ENCODE measurements at places on chromosomes 12 and 14.

- no peak for DNase-seq
These were observed 20.0 kb downstream of the BORCS5 start for GRCh38 chr12:12376646-12377448.

- no peak for DNase-seq
These were observed 1.1 kb downstream of the PPFIBP1 start for GRCh38 chr12:27524839-27525753.

DNA sequence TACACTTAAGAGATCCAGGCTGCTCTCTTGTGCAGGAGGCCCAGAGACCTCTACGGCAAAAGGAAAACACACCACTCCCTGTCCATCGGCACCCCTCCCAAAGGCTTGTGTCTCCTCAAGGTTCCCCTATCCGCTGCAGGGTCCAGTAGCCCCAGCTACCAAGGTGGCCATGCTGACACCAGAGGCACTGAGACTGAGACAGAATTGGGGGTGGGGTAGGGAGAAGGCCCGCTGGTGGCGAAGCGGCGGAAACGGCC lies 590 bp downstream of the DDIT3 start:
- DNase-seq = no peak

GRCh38 chr12:40224439-40225291 lies at the start of gene LRRK2:
Gene LRRK2 (plus strand): TSS chr12:40224997. CDS start chr12:40225132, 135 bp downstream.
- no peak for DNase-seq

- DNase-seq = no peak
These were observed 10.7 kb downstream of the IFT81 start for GRCh38 chr12:110134691-110135411.

DNA sequence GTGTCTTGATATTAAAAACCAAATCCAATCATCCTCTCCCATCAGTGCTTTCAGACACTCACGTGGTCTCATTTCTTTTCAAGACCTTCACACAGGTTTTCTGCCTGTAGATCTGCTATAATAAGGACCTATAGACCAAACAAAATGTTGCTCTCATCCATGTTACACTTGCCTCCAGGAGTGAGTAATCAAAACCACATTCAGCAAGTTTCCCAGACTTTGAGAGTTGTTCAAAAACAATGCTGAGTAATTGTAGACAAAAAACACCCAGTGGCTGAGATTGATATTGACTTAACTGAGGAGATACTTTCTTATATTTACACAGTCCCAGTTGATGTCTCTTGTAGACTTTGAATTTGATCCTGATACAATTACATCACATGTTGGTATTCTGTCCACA lies 383.1 kb downstream of the TMEM132D start:
- no peak for DNase-seq

DNA sequence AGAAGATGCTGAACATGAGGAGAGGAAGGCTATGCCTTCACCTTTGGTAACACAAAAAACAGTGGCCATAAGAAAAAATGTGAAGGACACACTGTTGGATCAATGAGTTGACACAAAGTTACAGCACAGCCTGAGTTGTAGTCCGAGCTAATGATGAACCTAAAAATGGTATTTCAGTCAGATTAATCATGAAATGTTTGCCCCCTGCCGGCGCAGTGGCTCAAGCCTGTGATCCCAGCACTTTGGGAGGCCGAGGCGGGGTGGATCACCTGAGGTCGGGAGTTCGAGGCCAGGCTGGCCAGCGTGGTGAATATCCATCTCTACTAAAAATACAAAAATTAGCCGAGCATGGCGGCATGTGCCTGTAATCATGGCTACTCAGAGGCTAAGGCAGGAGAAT lies 1.3 kb upstream of the CAPRIN2 start:
- no peak for DNase-seq

DNA sequence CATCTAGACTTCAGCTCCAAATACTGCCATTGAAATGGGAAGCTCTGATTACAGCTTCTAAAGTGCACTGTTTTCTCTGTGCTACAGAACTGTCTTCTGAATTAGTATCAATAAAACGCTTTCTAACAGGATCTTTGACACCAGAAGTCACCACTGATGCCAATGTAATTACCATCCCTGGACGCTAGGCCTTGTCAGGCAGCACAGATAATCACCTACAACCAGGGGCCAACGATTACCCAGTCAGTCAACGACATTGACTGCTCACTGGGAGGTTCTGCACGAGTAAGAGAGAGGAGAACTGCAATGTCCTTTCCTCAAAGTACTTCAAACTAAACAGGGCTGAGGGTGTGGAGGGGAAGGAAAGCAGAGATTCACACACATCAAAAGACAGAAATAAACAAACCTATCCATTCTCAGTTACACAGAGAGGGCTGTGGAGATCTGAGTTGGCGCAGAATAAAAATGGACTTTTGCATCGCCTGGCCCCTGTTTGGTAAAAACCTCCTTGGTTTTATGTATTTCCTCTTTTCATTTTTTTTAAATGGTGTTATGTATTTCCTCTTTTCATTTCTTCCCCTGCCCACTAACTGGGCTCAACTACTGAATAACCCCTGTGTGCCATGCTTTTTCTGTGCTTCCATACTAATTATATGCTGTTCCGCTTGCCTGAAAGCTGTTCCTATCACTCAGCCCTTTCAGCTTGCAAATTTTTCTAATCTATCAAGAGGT lies 492.2 kb downstream of the APAF1 start:
- no peak for DNase-seq

- DNase-seq = no peak
These were observed 163.5 kb downstream of the DIO2 start for GRCh38 chr14:80047761-80048160.

GRCh38 chr12:105616971-105617540 lies 286.6 kb downstream of the C12orf75 start:
- no peak for DNase-seq

- no peak for DNase-seq
These were observed 66.4 kb downstream of the CHST11 start for GRCh38 chr12:104522985-104523722.

- DNase-seq = no peak
These were observed 84.6 kb downstream of the RIN3 start for GRCh38 chr14:92597906-92598905.

DNA sequence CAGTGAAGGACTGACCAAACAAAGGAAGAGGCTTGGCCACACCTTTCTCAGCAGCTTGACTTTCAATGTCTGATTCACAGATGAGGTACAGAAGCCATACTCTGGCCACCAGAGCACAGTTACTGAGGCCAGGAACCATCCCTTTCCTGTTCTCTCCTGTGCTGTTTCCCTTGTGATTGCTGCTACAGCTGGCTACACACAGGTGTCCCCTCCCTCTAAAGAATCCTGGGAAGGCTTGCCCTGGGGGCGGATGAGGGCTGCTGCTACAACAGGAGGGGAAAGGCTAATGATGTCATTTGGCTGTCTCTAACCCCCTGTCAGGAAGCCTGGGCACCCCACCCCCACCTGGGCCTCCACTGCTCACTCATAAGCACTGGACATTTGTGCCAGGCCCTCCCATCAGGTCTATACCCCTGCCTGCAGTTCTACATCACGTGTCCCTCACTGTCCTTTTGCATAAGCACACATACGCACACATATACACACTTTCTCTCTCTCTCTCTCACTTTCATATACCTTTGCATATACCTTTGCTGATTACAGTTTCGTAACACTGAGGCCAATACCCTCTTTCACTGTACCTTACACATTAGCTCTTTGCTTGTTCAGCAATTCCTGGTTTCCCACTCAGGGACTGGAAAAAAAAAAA lies 41.4 kb downstream of the PRPF40B start:
- no peak for DNase-seq

DNA sequence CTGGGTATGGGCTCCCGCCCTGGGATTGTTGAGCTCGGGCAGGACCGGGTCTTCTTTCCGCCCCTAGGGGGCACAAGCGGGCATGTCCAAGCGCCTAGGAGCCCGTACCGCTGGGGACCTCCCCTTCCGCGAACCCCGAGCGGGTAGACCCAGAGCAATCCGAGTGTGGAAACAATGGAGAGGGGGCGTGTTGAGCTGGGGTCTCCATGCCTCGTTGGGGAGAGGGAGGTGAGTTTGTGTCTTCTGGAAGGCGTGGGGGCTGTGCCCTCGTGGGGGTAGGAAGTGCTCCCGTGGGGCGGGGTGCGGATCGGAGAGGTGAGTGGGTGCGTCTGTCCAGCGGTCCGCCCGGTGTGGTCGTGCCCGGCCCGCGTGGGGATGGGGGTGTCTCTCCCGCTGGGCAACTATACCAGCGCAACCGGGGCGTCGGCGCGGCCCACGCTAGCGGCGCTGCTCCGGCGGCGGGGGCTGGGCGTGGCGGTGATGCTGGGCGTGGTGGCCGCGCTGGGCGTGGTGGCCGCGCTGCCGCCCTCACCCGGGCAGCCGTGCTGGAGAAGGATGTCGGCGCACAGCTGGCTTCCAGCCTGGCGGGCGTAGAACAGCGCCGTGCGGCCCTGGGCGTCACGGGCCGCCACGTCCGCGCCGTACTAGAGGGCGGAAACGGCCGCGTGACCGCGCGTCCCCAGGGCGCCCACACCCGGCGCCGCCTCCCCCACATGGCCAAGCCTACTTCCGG lies 12.2 kb downstream of the AGAP2 start:
- DNase-seq = no peak

GRCh38 chr12:97659117-97659880 lies 196.7 kb downstream of the RMST start:
- DNase-seq = no peak

- DNase-seq = no peak
These were observed 3.7 kb upstream of the IKZF4 start for GRCh38 chr12:56017181-56017580.

DNA sequence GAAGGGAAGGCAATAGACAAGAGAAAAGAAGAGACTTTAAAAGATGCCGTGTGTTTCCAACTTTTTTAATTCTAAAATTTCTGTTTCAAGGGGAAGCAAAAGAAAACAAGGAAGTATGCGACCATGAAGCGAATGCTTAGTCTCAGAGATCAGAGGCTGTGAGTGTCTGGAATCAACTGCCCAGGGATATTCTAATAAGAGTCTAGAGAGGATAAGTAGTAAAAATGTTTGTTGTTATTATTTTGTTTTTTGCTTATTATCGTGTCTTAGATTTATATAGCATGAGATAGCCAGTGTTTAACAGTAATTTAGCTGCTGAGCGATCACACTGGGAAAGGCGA lies 421 bp downstream of the FCF1 start:
- DNase-seq = no peak

DNA sequence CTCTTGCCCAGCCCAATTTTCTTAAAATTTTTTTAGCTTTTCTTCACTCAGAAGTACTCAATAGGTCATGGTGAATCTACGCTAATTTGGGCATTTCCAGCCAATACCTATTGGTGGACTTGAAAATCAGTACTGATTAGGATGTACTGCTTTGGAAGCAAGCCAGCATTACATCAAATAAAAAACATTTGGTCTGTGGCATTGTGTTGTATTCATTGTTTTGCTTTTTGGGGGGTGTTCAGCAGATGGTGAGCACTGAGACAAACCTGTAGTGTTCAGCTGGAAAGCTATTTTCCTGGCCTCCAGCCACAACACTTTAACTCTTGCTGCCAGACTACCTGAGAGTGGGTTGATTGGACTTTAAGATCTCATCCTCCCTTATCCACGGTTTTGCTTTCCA lies 4.0 kb downstream of the MAPKAPK5 start:
- DNase-seq = no peak

- no peak for DNase-seq
These were observed 638.4 kb downstream of the FLRT2 start for GRCh38 chr14:86168371-86168770.

DNA sequence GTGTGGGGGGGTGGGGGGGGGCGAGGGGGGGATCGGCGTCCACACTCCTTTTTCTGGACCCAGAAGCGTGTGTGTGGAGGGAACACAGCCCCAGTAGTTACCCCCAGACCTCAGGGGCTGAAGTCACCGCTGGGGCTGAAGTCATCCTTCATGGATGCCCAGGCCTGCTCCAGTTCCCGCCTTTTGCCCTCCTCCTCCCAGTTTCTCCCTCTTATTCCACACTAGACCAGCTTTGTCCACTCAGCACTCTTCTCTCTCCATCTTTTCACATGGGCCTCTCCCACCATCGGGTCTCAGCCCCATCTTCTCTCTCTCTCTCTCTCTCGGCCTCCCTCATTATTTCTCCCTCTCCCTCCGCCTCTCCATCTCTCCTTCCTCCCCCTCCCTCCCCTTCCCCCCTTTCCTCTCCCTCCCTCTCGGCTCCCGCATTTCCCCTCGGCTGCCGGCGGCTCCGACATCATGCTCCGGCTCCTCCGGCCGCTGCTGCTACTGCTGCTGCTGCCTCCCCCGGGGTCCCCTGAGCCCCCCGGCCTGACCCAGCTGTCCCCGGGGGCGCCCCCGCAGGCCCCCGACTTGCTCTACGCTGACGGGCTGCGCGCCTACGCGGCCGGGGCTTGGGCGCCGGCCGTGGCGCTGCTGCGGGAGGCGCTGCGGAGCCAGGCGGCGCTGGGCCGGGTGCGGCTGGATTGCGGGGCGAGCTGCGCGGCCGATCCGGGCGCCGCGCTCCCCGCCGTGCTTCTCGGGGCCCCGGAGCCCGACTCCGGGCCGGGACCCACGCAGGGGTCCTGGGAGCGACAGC lies at the start of gene P3H3:
Gene P3H3, plus strand, starts transcription at position 426 of the 799 bp plus-strand sequence. Its CDS starts 34 bp downstream, at position 460.
- no peak for DNase-seq

GRCh38 chr14:71675126-71675899 lies 256.9 kb upstream of the RGS6 start:
- no peak for DNase-seq

GRCh38 chr12:113368331-113368730 lies 9.9 kb downstream of the PLBD2 start:
- DNase-seq = no peak

GRCh38 chr12:11739980-11740577 lies 90.6 kb downstream of the ETV6 start:
- no peak for DNase-seq

DNA sequence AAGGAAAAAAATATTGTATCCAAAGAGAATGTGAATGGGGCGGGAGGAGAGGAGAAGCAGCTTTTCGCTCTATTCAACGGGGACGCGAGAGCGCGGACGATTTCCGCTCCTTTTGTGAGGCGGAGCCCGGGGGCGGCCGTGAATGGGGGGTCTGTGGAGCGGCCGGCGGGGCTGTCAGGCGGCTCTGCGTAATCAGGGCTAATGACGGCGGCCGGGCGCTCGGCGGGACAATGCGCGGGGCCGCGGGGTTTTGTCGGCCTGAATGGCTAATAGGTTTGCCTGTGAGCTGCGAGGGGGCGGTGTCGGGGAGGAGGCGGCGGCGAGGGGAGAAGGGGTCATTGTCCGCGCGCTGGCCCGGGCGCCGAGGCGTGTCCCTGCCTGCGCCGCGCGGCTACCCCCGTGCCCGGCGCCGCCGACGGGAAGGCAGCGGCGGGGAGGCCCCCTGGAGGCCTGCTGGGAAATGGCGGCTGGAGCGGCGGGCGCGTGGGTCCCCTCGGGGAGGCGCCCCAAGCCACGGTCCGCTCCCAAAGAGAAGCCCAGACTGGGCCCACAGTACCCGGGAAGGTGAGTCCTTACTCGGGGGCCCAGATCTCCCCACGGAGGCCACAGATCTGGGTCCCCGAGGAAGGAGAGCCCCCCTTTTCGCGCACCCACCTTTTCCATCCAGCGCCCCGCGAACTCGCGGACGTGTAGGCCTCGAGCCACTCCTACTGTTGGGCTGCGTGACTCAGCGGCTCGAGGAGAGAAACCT lies 6.0 kb downstream of the SIX6 start:
- no peak for DNase-seq

DNA sequence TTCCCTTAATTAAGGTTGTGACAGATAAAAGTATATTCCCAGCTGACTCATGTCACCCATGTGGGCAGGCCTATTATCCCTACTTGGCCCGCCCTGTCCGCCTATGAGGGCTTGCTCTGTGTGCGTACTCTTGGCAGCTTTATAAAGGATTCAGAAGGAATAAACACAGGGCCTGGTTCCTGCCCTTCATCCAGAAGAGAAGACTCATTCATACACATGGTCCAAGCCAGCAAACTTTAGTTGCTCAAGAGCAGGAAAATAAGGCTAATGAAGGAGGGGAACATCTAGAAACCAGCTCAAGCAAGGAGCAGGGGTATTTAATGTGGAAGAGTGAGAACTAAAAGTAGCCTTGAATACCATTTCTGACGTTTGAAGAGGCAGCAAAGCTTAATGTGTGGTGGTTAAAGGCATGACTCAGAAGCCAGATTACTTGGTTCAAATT lies 141.9 kb downstream of the CRADD start:
- no peak for DNase-seq

Data from stimulated activated CD8-positive, alpha-beta memory T cell treated with anti-CD3 and anti-CD28 coated beads, Interleukin-7, amount 100 ng/mL, for 4 hours (primary cell).